Smooth muscle cell of bladder (primary cell): ENCODE measurements at places on chromosomes 4 and X. TPM values are rescaled to one million over a fixed set of nuclear protein-coding genes. Genes with fewer than 3 reads are reported as not detected.

NSD2 gene
- total RNA-seq = 29.6 and 36.3 TPM in 2 replicates

GAGE12C gene
- not detected in 2 replicates for total RNA-seq

TGIF2LX gene
- not detected in 2 replicates for total RNA-seq

CNKSR2 gene
- 1.6 and 5.5 TPM in 2 replicates for total RNA-seq

GAGE1 gene
- under 0.01 TPM in 1 of 2 replicates, not detected in the other for total RNA-seq

TEX13B gene
- not detected in 2 replicates for total RNA-seq
